ENCODE measurements at places on chromosomes 2 and 18. TPM values are rescaled to one million over a fixed set of nuclear protein-coding genes. Genes with fewer than 3 reads are reported as not detected.

The PIK3C3 gene
- 57.1 TPM for total RNA-seq

The CNGA3 gene
- not detected for total RNA-seq

The C2orf78 gene
- not detected for total RNA-seq

The GCG gene
- not detected for total RNA-seq

The ARL6IP6 gene
- total RNA-seq, result 11.0 TPM

The GRHL1 gene
- total RNA-seq, result 0.33 TPM

Data from smooth muscle cell of the pulmonary artery (primary cell).